ENCODE measurements at places on chromosomes 1 and 21. TPM values are rescaled to one million over a fixed set of nuclear protein-coding genes. Genes with fewer than 3 reads are reported as not detected.
A peak's percentile ranks its signal among the peaks of the same experiment; 100 is the strongest.

Gene MAP1LC3C
- not detected for total RNA-seq

DNA sequence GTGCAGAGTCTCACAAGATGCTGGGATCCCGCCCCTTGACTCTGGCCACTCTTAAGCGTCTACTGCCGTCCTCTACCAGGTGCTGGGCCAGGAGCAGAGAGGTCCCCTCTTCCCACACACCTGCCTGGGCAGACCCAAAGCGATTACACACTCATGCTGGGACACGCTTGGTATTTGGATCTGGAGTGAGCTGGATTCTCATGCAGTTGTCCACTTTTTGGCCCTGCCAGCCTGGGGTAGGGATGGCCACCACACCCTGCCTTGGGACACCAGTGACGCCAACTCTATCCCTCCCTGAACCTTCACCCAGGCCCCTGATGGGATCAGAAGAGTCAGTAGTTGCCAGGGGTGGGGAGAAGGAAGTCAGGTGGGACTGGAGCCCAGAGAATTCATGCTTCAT lies 28.6 kb downstream of the ITPKB start:
- H3K27ac ChIP-seq = peak overlapping the region; percentile 75
- DNase-seq = no peak
- H3K4me3 ChIP-seq = peak overlapping the region; percentile 25
- peaks cover 90% of the 10 kb centered on the region for H3K4me1 ChIP-seq
- H3K36me3 ChIP-seq = peaks cover 8% of the 10 kb centered on the region

DNA sequence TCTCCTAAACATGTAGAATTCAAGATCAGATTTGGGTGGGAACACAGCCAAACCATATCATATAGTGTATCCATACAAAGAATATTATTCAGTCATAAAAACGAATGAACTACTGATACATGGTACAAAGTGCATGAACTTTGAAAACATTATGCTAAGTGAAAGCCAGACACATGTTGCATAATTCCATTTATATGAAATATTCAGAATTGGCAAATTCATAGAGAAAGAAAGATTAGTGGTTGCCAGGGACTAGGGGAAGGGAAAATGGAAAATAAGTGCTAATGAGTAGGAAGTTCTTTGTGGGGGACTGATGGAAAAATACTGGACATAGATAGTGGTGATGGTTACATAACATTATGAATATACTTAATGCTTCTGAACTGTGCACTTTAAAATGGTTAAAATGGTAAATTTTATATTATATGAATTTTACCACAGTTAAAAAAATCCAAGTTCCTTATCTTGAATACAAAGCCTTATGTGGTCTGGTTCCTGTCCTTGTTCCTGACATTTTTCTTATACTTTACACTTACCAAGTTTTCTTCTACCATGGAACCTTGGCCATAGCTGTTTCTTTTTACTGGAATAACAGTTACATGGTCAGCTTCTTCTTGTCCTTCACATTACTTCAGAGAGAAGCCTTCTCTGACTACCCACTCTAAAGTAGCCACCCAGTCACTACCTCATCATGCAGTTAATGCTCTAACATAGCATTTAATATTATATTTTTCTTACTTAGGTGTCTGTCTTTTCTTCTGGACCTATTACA lies 64.0 kb downstream of the CCDC18 start:
- H3K27ac ChIP-seq = no peak overlapping the region
- no peaks in the 10 kb centered on the region for H3K36me3 ChIP-seq
- H3K27me3 ChIP-seq = no peaks in the 10 kb centered on the region
- DNase-seq = no peak
- no peak overlapping the region for H3K4me3 ChIP-seq

DNA sequence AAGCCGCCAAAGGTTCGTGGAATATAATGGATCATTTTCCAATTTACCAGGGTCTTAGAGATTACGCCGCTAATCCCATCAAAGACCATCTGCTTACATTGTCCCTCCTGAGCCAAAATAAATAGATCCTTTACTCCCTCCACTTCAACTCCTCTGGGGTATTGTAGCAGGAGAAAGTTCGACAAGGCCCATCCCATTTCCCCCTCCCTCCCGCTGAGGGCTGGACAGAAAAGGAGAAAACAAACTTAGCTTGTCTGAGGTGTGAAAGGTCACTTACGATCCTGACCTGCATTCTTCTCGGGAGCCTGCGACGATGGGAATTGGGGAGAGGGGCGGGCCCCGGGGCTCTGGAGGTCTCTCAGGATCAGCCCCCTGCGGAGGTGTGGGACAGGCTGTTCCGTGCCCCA lies 60.8 kb downstream of the MEF2D start:
- H3K4me3 ChIP-seq = no peak overlapping the region
- H3K27me3 ChIP-seq = peaks cover 53% of the 10 kb centered on the region
- DNase-seq = no peak

All from naive thymus-derived CD4-positive, alpha-beta T cell (primary cell).